GOT3 (cell line): ENCODE measurements at places on chromosomes 16 and 17.

- no peak for DNase-seq
Measured at GRCh38 chr16:875182-876040, 74.9 kb upstream of the GNG13 start.

DNA sequence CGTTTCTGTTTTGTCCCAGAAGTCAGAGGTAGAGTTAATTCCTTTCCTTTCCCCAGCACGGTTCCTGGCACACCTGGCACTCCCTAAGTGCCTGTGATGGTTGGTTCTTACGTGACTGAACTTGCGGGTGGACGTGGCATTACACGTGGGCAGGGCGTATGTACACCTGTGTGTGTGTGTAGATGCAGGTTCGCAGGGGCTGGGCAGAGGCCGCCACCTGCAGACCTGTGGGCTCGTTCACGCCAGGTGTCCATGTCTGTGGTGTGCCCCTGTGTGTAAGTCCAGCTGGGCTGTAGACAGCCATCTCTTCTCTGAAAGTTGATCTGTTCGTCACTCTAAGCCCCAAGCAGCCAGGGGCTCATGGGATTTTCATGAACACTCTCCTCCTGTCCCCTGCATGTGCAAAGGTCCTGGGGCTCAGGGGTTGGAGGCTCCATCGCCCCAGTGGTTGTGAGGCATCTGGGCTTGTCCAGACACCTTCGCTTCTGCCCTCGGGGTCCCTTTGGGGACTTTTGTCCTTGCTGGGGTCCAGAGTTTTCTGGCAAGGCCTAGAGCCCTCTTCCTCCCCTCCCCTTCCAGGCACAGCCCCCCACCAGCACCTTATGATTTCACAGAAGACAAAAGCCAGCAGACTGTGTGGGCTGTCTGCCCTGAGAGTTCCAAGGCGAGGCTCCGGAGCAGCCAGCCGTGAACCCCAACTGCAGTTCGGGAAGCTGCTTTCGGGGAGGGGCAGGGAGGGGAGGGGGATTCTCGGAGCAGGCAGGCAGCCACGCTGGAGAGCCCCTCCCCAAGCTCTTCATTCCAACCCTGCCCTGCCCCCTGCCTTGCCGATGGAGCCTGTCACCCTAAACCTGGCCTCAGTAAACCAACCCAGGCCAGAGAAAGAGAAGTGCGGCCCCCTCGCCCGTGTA is 5.4 kb upstream of the FSCN2 start:
- DNase-seq, result no peak

DNA sequence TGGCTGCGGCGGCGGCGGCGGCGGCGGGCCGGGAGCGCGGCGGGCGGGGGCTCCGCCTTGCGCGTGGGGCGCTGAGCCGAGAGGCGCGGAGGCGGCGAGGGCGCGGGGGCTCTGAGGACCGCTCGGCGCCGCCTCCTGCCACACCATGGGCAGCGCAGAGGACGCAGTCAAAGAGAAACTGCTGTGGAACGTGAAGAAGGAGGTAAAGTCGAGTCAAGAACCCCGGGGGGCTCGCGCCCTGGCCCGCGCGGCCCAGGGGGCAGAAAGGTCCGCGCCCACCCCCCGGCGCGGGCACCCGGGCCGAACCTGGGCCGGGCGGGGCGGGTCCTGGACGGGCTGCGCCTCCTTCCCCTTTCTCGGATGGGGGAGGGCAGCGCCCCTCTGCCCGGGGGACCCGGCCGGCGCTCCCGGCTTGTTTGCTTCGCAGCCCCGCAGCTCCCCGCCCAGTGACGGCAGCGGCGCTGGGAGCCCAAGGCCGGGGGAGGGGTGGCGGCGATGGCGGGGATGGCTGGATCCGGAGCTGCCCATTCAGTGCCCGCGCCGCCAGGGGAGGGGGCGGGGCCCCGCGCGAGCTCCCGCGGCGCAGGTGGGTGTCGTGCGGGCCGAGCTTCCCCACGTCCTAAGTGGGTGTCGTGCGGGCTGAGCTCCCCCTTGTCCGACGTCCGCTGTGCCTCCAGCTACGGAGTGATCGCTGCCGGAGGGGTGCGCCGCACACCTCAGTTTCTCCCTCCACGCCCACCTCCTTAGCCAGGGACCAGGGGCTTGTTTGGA is 428 bp downstream of the SGSM2 start:
- peak; percentile 20 for DNase-seq

DNA sequence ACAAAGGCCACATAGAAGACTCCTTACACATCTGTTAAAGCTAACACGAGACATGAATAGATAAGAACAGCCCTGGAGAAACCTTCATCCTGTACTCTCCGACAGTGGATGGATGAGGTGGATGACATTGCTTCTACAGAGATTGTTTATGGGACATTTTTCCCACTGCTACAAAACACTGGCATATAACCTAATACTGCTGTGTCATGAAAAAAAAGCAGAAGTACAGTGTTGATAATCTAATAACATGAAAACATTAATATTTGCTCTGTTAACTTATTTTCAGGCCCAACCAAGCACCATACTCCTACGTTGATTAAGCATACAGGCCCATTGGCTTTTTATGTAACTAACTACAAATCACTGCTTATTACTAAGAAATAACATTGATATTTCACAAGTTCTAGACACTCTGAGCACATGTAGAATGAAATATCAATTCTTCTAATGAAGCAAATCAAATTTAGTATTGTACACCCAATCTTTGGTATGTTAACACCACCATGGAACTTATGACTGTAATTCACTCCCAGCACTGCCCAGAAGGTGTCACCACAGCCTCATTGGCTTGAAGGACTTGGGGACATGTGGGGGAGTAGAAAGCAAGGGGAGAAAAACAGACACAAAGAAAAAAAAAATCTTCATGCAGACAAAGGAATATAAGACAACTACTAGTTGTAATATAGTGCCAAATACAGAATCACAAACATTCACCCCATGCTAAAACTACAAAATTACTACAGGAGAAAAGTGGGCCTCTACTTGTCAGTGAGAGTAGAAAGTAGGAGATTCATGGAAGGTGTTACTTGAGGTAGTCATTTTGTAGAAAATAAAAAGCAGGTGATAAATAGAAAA is 330.0 kb upstream of the PMFBP1 start:
- DNase-seq, result no peak

GRCh38 chr17:28055546-28056275 is 13.2 kb downstream of the NLK start:
- DNase-seq, result no peak

DNA sequence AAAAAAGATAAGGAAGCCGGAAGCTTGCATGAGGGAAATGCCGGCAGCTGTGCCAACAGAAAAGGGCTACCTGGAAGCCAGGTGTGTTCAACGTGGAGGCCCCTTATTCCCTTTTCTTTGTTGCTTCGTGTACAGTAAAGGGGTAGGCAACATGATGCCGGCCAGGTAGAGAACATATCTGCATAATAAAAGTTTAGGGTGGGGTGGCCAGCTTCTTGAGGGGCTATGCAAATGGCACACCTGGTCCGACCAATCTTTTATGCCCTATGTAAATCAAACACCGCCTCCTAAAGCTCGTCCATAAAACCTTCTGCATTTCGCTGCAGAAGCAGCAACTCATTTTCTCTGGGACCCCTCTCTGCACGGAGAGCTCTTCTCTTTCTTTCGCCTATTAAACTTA is 911.6 kb downstream of the KCNJ2 start:
- no peak for DNase-seq

DNA sequence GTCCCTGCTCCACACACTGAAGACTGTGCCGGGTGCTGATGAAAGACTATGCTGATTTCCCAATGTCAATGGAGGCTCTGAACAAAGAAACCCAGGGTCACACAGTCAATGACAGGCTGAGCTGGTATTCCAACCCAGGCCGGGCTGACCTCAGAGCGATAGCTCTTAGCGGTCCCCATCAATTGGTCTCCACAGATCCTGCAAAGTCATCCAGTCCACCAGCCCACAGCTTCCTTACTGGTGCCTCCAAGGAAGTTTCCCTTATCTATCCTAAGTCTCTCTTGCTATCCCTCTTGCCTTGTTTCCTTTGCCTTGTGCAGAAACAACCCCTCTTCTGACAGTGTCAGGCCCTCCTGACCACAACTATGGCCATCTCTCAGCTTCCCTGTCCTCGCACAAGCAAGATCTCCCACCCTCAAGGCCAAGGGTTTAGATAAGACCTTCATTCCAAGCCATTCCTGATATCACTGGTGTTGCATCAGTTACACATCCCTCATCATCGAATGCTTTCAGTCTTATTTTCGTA is 52.7 kb upstream of the KSR1 start:
- DNase-seq, result no peak

GRCh38 chr16:62870554-62870953 is 834.3 kb upstream of the CDH8 start:
- DNase-seq, result no peak

DNA sequence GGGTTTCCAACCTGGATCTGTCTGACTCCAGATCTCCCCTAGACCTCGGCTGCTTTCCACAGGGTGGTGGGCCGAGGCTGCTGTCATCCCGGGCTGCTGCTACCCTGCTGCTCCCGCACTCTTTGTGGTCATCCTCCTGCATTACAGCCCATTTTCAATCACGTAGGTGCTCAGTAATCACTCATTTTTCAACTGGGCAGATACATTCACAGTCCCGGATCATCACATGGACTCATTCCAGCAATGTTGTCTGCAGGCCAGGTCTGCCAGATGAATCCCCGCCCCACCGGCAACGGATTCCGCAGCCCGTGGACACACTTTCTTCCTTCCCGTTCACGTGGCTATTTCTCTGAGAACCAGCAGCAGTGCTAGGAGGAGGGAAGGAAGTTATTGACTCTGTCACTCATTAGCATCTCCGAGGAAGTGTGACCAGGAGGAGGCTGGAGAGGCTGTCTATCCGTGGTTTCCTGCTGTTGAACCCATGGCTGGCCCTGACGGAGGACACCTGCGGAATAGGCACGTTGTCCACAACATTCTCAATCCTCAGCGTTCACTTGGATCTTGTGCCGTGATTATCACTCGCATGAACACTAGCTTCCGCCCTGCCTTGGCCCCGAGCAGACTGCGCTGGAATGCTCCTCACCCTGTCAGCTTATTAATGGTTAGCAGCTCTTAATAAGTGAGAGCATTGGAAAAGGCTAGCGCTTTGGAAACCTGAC is 14.7 kb upstream of the ZCCHC14 start:
- no peak for DNase-seq

DNA sequence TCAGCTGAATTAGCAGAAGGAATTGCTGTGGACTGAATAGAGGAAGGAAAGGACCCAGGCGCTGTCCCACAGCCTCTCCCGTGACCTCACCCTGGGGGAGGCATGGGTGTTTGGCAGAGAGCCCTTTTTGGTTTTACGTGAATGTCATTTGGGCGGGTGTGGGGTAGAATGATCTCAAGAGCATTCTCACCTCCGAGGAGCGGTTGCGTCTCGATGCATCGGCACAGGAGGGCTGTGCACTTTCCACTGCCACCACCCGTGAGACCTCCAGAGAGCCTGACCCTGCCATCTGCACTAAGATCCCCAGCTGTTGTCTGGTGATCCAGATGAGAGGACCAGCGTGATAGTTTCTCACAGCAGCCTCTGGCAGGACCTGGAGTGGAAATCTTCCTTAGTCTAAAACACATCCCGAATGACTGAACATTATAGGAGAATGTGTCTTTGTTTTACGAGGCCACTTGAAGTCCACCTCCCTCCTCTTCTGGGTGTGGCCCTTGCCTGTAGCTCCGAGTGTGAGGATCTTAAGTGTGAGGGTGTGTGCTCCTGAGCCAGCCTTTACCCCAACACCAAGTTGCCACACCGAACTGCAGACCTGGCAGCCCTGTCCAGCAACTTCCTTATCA is 29.3 kb downstream of the FOXK2 start:
- no peak for DNase-seq

GRCh38 chr17:8100111-8100510 is 12.6 kb upstream of the ALOX12B start:
- no peak for DNase-seq

GRCh38 chr16:49986351-49987124 is 38.5 kb upstream of the CNEP1R1 start:
- DNase-seq, result no peak

DNA sequence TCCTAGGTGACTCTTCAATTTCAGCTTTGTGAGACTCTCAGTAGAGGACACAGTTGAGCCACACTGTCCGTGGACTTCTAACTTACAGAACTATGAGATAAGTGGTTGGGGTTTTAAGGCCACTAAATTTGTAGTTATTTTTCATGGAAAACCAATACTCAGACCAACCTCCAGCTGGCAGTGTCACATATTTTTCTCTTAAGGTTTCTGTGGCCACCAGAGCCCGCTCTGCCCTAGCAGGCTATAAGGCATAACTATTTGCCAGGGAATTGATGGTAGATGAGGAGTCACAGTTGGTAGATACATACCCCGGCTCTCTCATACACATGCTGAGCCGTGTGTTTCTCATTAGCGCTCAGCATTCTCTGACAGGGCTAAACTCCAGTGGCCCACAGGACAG is 336.8 kb upstream of the MON1B start:
- DNase-seq, result no peak

DNA sequence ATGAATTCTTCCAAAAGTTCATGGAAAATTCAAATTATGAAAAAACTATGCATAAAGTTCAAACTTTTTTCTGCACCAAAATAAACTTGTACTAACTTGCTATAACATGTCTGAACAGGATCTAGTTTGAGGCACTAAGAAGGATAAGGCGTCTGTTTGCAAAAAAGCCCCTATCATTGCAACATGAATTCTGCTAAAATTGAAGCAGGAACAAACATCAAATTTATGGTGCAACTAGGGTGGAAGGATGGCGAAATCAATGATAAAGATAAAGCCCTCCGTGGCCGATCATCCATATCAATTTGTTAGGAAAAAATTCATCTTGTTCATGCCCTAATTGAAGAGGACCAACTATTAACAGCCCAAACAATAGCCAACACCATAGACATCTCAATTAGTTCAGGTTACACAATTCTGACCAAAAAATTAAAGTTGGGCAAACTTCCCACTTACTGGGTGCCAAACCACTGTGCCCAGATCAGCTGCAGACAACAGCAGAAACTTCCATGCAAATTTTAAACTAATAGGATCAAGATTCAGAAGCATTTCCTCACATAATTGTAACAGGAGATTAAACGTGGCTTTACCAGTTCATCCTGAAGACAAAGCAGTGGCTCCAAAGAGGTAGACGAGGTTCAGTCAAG is 12.9 kb downstream of the IL21R start:
- DNase-seq, result no peak

- DNase-seq, result no peak
Measured at GRCh38 chr17:49734515-49735490, 27.0 kb upstream of the SLC35B1 start.

DNA sequence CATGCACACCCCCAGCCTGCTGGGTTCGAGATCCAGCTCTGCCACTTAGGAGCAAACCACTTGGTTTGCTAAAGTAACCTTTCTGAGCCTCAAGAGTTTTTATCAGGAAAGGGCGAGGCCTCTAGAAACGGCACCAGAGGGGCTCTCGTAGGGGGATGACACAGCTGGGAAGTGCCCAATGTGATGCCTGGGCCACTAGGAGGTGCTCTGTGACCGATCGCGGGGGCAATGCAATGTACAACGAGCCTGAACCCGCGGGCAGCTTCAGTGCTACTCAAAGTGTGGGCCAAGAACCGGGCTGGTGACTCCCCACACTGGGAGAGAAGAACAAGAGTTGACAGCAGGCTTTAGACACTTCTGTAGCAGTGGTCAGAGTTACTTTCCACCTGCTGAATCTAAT is 9.4 kb downstream of the C16orf89 start:
- DNase-seq, result no peak

GRCh38 chr17:33640629-33641028 is 347.5 kb upstream of the ASIC2 start:
- DNase-seq, result no peak

GRCh38 chr17:30271102-30271501 is 20.6 kb downstream of the BLMH start:
- DNase-seq, result no peak

- no peak for DNase-seq
Measured at GRCh38 chr16:50957056-50957455, 194.0 kb downstream of the SALL1 start.

- DNase-seq, result no peak
Measured at GRCh38 chr17:48121923-48122664, 14.5 kb downstream of the SNX11 start.
